ENCODE measurements at places on chromosomes 16 and 17.
A peak's percentile ranks its signal among the peaks of the same experiment; 100 is the strongest.

DNA sequence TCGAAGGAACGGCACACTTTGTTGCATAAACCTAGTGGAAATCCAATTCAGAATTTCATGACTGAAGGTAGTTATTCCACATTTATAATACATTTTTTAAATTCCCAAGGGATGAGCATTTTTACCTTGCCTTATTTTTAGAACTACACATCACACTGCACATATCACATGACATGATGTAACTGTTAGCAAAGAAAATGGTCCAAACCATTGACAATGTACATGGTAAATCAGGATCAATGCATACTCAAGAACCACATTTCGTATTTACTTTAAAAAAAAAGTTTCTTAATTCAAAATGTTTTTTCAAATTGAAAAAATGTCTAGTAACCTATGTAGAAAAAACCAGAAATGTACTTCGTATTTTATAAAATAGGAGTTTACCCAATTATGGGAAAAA lies 2.5 kb downstream of the KANSL1 start:
- no peak for DNase-seq

DNA sequence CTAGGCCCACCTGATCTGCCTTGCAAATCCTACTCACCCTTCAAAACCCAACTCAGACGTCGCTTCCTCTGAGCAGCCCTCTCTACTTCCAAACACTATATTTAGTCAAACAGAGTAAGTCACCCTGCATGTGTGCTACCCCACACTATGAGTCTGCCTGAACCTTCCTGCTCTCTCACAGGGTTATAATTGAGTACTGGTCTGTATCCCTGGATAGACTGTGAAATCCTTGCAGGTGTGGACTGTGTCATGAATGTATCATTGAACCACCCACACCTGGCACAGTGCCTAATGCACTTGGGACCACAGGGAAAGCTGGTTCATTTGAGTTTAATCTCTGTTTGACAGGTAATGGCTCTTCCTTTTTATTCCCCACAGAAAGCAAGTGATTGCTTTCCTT lies 3.4 kb downstream of the FBXO39 start:
- no peak for DNase-seq

GRCh38 chr16:87437911-87438610 lies 45.9 kb downstream of the MAP1LC3B start:
- no peak for DNase-seq

GRCh38 chr16:12094537-12095265 lies 118.2 kb downstream of the SNX29 start:
- no peak for DNase-seq

DNA sequence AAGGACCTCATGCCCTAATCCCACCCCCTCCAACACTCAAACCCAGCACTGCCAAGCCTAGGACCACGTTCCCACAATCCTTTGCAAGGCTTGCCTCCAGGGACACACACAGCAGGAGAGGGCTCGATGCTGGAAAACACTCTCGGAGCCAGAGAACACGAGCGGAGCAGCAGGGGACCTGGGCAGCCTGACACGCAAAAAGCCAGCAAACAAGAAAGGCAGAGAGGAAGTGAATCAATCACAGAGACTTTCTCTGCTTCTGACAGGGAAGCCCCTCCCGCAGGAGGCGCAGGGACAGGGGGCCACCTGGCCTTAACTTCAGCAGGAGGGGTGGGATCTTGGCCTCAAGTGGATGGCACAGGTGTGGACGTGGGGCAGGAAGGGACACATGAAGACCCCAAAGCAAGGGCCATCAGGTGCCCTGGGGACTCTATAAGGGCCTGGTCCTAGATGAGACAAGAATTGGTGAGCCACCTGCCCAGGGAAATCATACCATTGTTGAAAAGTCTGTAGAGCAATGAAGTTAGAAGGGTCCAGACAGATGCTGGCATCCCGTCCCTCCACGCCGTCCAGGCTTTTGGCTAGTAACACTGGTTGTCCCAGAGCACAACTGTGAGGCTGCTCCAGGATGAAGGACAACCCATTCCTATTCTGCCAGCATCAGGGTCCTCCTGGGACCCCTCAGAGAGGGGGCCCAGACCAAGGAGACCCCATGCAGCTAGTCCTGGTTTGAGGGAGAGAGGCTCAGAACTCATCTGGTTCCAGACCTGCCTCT lies 2.2 kb downstream of the SDK2 start:
- no peak for DNase-seq

DNA sequence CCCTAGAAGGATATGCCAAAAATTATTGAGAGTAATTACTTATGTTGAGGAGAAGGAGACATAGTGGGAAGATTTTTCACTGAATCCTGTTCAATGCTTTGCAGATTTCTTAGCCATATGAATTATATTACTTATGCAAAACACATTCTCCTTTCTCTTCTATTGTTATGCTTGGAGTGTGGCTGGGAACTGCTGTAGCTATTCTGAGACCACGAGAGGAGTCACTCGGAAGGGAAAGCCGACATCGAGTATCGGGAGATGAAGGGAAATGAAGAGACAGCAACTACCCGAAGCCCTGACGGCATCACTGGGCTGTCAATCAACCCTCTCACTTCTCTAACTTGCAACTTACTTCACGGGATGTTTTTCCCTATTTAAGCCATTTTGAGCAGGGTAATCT lies 39.6 kb downstream of the STX8 start:
- no peak for DNase-seq

DNA sequence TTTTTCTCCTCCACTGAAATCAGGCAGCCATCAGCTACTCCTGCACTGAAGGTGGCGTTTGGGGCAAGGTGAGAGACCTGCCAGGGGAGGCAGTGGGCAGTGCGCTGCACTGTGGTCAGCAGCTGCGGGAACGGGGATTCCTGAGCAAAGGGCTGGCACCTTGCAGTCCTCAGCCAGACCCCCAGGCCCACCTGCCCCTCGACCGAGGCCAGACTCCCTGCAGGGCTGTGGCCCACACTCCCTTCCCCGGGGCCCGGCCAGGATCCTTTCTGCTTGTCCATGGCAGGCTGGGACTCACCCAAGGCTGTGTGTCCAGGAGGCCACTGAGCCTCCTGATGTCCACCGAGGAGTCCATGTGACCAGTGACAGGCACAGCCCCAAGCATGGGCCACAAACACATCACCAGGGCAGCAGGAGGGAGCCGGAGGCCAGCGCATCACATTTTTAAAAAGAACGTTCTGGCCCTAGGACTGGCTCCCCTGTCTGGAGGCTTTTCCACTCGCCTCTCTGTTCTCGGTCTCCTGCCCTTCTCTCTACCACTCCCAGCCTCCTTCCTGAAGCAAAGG lies 28.5 kb upstream of the TNRC6C start:
- DNase-seq = no peak

DNA sequence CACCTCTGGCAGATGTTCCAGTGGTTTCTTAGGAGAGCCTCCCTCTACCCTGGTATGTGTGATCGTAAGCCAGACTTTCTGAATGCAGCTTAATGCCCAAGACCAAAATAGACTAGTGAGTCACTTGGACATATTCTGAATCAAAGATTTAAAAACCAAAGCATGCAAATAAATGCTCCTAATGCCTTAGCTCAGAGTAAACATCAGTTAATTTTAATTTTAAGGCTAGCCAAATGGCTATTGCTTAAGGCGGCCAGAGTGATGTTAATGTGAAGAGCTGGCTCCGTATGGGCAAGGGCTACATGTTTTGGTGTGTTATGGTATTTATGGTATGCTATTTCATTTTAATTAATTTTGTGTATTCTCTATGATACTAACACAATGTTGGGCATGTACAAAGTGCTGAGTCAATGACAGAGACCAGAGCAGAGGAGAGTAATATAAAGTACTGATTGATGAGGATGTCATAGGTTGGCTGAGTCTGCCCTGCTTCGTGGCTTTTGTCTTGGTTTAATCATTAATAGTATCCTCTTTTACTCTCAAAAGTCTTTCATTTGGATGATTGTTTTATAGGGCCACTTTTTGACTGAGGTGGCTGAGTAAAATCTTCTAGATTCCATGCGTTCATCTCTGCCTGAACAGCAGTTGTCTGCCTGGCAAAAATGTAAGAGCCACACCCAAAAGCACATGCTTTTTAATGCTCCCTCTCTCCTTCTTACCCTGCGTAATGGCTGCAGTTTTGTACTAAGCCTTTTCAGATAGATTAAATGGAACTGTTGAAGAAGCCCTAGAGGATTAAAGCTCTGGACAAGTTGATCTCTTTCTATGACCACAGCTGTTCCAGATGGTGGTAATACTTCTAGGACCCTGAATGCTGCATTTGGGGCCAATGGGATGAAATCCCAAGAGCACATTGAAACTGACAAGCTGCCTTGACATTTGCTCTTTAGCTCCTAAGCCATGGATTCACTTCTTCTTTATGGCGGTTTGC lies 59.6 kb downstream of the MAP2K6 start:
- DNase-seq = no peak

- DNase-seq = no peak
These were observed 51.0 kb downstream of the CMIP start for GRCh38 chr16:81495321-81496234.

DNA sequence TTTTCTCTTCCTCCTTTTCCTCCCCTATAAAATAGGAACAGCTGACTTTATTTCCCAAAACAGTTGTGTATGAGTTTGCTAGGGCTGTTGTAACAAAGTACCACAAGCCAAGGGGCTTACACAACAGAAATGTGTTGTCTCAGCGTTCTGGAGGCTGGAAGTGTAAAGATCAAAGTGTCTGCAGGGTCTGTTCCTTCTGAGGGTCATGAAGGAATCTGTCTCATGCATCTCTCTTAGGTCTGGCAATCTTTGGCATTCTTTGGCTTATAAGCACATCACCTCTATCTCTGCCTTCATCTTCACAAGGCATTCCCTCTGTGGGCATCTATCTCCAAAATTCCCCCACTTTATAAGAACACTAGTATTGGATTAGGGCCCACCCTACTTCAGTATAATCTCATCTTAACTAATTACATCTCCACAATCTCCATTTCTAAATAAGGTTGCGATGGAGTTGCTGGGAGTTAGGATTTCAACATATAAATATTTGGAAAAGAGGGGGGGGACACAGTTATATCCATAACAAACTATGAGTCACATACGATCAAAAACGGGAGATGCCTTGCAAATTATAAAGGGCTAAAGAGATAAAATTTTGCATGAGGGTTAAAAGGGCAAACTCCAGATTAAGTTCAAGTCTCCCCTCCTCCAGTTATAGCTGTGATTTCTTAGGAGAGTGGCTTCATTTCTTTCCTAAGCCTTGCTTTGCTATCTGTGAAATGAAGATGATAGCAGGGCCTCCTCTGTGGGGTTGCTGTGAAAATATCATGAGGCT lies 109.7 kb downstream of the VAT1L start:
- no peak for DNase-seq

DNA sequence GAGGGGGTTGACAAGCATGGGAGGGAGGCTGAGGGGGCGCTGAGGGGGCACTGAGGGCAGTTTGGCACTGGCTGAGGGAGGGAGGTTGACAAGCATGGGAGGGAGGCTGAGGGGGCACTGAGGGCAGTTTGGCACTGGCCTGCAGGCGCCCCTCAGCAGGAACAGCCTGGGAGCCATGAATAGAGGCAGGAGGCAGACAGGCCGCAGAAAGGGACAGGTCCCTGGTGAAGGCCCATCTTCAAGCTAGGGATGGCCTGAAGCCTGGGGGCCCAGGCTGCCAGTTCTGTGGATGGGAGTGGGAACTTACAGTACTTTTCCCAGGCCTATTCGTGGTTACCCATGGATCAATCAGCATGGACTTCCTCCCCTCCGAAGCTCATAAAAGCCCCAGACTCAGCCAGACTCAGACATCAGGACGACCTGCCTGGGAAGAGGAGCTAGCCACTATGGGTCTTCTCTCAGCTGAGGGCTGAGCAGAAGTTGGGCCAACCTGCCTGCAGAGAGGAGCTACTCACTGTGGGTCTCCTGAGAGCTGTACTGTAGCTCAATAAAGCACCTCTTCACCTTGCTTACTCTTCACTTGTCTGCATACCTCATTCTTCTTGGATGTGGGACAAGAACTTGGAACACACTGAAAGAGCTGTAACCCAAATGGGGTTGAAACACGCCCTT lies 72.8 kb upstream of the BRD7 start:
- no peak for DNase-seq

GRCh38 chr17:73292031-73292531 lies 19.7 kb downstream of the CDC42EP4 start:
- DNase-seq = peak; percentile 55

DNA sequence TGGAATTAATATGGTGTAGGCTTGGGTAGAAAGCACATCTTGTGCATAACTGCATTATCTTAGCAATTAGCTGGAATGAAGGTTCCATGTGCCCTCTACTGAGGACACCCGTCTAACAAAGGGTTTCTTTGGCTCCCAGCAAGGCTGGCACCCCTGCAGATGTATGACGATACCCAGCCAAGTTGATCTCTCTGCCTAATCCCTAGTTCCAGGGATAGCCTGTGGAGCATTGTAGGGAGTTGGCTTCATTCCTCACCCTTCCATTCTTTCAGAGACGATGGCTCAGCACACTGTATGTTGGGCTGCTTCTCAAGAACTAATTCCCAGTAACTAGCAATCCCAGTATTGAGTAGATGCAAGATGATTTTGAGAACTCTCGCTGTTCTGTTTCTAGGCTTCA lies 182.5 kb downstream of the SNX29 start:
- no peak for DNase-seq

GRCh38 chr17:9575381-9576101 lies at the start of gene STX8:
Gene STX8, minus strand, starts transcription at chr17:9575820. Its CDS starts 12 bp downstream, at chr17:9575808.
- peak; percentile 69 for DNase-seq

GRCh38 chr17:20092261-20092867 lies 83.2 kb downstream of the SPECC1 start:
- DNase-seq = no peak

DNA sequence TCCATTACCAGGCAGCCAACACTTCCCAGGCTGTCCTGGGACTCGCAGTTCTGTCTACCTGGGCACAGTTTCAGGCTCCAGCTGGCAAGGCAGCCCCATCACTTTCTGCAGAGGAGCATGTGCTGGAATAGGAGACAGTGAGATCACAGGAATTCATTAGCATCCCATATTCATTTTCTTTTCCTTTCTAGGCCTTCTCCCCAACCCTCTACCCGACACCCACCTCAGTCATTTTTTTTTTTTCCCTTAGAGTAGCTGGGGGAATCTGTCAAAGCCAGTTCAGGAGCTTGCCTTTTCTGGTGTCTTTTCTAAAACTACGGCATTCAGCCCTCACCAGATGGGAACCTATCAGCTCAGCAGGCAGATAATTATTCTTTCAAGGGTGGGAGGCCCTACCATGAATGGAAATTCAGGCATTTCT lies 42.4 kb upstream of the FBXO47 start:
- DNase-seq = no peak

DNA sequence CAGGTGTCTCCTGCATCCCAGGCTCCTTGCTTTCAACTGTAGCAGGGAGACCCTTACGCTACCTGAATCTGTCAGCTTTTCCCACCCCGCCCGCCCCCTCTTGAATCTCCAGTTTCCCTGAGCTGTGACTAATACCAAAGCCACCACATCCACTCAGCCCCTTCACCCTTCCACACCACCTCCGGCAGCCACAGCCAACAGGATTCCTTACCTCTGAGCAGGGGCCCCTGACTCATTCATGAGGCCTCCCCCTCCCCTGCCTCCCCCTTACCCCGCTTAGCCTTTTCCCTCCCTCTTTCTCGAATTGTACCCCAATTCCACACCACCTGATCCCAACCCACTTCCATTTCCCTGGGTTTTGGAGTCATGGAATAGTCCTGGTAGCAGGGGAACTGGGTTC lies 2.3 kb downstream of the STX1B start:
- DNase-seq = no peak

GRCh38 chr16:84761448-84762368 lies 58.1 kb upstream of the CRISPLD2 start:
- no peak for DNase-seq
